ENCODE measurements at places on chromosomes 4 and X.

- no peak for DNase-seq
These were observed 21.7 kb upstream of the SPP1 start for GRCh38 chr4:87953826-87954225.

GRCh38 chr4:183014361-183015084, 84.5 kb upstream of the WWC2 start:
- no peak for DNase-seq

- no peak for DNase-seq
These were observed 113.9 kb downstream of the DRD5 start for GRCh38 chr4:9895333-9895705.

DNA sequence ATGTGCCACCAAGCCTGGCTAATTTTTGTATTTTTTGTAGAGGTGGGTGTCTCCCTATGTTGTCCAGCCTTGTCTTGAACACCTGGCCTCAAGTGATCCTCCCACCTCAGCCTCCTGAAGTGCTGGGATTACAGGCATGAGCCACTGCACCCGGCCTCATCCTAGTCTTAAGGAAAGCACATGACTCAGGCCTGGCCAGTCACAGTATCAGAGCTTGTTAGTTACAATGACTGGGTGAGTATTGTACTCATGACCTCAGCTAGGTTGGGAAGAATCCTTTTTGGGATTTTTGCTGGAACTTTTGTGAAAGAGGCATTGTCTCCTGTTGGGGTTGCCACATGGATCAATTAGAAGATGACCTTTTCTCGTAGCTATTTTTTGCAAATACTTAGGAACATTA, 292.8 kb downstream of the RAPGEF2 start:
- DNase-seq = no peak

- no peak for DNase-seq
These were observed 81.8 kb downstream of the SRPX start for GRCh38 chrX:38138900-38139299.

GRCh38 chr4:107743532-107743931, 23.5 kb upstream of the PAPSS1 start:
- DNase-seq = no peak

DNA sequence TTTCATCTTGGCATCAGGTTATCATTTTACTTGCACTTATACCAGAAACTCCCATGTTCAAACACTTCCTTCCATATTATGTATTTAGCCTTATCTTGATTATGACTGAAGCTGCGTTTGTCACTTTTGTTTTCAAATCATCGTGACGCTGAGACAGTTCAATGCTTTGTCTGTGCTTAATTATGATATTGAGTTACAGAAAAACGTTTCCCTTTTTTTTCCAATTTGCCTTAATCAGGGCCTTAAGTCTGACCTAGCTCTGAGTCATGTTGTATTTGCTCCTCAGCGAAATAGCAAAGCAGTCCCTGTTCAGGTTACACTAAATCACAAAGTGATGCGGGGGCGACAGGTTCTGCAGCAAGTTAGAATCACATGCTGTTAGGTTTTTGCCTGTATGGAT, 254.7 kb downstream of the AFF2 start:
- DNase-seq = no peak
